ENCODE measurements at places on chromosomes 2 and 18. TPM values are rescaled to one million over a fixed set of nuclear protein-coding genes. Genes with fewer than 3 reads are reported as not detected.

The ASB18 gene
- not detected for total RNA-seq

The NOSTRIN gene
- total RNA-seq: 0.40 TPM

The HRH4 gene
- total RNA-seq: not detected

The CFAP65 gene
- total RNA-seq: not detected
